ENCODE measurements at places on chromosomes 6 and 20. TPM values are rescaled to one million over a fixed set of nuclear protein-coding genes. Genes with fewer than 3 reads are reported as not detected.

DNA sequence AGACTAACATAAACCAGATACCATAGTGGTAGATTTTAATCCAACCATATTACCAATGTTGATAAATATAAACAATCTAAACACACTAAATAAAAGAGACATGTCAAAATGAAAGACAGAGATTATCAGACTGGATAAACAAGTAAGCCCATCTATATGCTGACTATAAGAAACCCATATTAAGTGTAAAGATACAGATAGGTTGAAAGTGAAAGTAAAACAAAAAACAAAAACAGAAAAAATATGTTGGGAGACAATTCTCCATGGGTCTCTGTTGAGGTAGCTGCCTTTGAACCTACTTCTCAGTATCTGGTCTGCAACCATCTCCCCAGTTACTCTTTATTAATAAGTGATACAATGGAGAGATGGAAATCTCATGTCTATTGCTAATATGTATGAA, 21.2 kb downstream of the REV3L start:
- no peak overlapping the region for H3K4me3 ChIP-seq
- H3K27me3 ChIP-seq = no peaks in the 10 kb centered on the region
- no peak for DNase-seq
- H3K36me3 ChIP-seq = peaks cover 9% of the 10 kb centered on the region

- no peak overlapping the region for H3K4me3 ChIP-seq
- H3K36me3 ChIP-seq = no peaks in the 10 kb centered on the region
- H3K27me3 ChIP-seq = no peaks in the 10 kb centered on the region
- peaks cover 3% of the 10 kb centered on the region for H3K4me1 ChIP-seq
Measured at GRCh38 chr20:62742979-62743776, 34.5 kb downstream of the NTSR1 start.

DNA sequence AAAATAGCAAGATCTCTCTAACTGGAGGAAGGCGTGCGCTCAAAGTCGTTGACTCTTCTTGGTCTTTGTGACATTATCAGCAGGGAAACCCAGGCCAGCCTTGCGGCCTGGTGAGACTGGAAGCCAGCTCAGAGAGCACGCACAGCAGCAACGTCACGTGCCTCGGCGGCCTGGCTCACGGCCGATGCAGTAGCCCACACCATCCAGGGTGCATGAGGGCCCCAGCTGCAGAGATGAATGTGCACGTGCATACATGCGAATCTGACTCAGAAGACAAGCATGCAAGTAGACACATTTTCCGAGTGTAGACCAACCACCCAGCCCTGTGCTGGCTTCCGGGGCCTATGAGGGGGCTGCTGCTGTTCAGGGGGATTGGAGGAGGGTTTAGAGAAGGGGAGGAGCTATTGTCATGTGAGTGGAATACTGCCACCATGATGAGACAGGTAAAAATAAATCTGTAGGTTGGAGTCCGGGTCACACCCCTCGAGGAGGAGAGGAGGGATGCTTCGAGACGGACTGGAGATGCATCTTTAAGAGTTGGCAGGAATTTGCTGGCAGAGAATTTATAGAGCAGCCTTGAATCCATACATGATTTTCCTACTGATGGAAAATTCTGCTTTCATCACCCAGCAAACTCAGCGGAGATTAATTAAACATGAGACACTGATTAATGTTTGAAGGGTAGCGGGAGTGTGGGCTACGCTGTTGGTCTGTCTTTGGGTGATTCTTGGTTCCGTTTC, 388.2 kb downstream of the CDH4 start:
- no peak for DNase-seq
- H3K4me1 ChIP-seq = no peaks in the 10 kb centered on the region
- no peaks in the 10 kb centered on the region for H3K36me3 ChIP-seq
- peaks cover 6% of the 10 kb centered on the region for H3K27me3 ChIP-seq
- no peak overlapping the region for H3K27ac ChIP-seq

- no peak overlapping the region for H3K4me3 ChIP-seq
- peaks cover 2% of the 10 kb centered on the region for H3K36me3 ChIP-seq
- H3K27ac ChIP-seq = no peak overlapping the region
- DNase-seq = no peak
- H3K4me1 ChIP-seq = no peaks in the 10 kb centered on the region
Measured at GRCh38 chr6:143485967-143486366, 25.6 kb downstream of the FUCA2 start.

- peak; percentile 46 for DNase-seq
- no peak overlapping the region for H3K27ac ChIP-seq
- H3K4me1 ChIP-seq = no peaks in the 10 kb centered on the region
Measured at GRCh38 chr20:8389381-8390036, 257.4 kb downstream of the PLCB1 start.

DNA sequence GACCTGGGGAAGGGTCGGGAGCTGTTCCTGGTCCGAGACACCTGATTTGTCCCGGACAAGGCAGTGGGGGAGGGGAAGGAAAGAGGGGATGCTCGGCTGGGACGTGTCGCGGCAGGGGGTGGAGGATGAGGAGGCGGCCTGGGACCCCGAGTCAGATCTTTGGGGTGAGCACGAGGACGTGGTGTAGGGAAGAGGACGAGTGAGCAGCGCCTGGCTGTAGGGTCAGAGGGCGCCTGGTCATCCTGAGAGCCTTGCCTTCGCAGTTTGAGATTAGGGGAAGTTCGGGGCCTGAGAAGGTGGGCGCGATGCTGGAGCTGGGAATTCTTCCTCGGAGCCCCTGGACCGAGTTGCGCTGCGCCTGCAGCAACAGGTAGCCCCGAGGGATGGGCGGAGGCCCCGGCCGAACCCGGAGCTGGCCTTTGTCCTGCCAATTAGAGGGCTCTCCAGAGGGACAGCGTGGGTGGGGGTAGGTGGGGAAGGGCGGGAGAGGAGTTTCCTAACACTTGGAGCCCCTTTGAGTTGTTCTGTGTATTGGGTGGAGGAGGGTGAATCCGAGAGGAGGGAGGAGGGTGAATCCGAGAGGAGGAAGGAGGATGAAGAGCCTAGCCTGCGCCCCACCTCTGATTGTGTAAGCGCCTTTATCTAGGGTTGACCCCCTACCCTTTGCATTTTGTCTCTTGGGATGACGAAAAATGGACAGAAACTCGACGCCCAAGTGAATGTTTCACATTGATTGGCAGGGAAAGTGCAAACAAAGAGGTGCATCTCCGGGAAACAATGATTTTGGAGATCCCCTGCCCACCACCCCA, 72.0 kb downstream of the SOX4 start:
- H3K27me3 ChIP-seq = peaks cover 5% of the 10 kb centered on the region
- H3K4me1 ChIP-seq = no peaks in the 10 kb centered on the region
- H3K27ac ChIP-seq = no peak overlapping the region
- peak overlapping the region; percentile 63 for H3K4me3 ChIP-seq
- no peak for DNase-seq

Gene SCGN
- polyA plus RNA-seq = 29.3 TPM

GRCh38 chr6:129785756-129786135, 75.4 kb downstream of the TMEM244 start:
- H3K36me3 ChIP-seq = no peaks in the 10 kb centered on the region
- no peak overlapping the region for H3K4me3 ChIP-seq
- no peaks in the 10 kb centered on the region for H3K27me3 ChIP-seq

DNA sequence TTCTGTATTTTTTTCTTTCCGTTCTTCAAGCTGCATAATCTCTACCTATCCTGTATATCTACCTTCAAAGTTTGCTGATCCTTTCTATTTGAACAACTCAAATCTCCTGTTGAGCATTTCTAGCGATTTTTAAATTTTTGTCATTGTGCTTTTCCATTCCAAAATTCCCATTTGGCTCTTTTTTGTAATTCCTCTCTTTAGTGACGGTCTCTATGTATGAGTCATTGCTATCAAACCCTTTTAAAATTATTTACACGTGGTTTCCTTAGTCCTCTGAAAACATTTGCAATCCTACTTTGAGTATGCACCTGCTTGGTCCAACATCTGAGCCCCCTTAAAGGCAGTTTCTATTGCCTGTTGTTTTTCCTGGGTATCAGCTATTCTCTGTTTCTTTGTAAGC, 100.5 kb upstream of the FOXC1 start:
- peaks cover 3% of the 10 kb centered on the region for H3K27me3 ChIP-seq
- no peaks in the 10 kb centered on the region for H3K4me1 ChIP-seq
- no peak overlapping the region for H3K27ac ChIP-seq
- no peak overlapping the region for H3K4me3 ChIP-seq
- H3K36me3 ChIP-seq = no peaks in the 10 kb centered on the region

DNA sequence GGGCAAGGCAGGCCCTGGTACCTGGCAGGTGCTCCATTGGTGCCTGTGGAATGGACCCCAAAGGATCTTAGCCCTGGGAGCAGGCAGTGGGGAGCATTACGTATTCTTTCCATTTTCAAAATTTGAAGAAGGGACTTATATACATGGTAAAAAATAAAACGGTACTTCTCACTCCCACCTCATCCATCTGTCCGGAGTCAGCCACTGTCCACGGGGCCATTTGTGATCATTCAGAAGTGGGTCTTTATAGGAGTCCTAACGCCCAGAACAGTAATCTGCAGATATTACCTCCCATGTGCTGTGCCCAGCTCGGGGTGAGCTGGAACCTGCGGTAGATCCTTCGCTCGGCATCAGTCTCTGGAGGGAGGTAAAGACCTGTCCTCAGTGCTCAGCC, 110.4 kb downstream of the SYCP2 start:
- no peak overlapping the region for H3K4me3 ChIP-seq
- no peak overlapping the region for H3K27ac ChIP-seq
- peaks cover 4% of the 10 kb centered on the region for H3K4me1 ChIP-seq
- no peaks in the 10 kb centered on the region for H3K27me3 ChIP-seq
- DNase-seq = no peak

Gene PRDM13
- polyA plus RNA-seq = not detected

Gene ZFP57
- polyA plus RNA-seq = 1.4 TPM

GRCh38 chr6:95548188-95548786, 29.0 kb upstream of the MANEA start:
- no peak for DNase-seq
- H3K4me1 ChIP-seq = no peaks in the 10 kb centered on the region
- H3K27ac ChIP-seq = no peak overlapping the region

DNA sequence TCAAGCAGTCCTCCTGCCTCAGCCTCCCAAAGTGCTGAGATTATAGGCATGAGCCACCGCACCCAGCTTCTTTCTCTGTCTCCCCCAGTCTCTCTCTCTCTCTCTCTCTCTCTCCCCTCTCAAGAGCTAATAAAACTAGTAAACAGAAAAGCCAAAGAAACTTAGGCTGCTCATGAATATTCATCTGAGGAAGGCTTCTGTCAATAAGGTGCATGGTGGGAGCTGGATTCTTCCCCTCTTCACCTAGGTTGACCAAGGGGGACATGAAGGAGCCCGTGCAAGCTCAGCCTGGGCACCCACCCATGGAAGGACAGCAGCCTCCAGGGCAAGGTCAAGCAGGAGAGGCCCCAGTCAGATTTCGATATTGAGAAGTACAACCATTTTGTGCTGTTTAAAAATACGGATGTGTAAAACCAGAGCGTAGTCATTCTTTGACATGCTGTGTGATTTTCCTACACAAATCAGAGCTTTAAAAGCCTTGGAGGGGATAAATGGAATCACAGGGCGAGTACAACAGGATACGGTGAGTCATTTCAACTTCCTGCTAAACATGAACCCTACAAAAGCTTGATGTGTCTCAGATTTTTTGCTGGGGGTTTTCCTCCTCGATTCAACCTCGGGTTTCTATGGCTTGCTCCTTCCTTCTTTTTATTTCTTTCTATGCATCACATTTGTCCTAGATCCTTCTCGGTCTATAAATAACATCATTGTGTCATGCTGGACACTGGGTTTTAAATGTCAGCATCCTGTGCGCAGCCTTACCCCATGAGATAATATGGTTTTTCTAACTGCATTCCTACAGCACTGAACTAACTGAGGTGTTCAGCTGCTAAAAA, 368.9 kb upstream of the JARID2 start:
- H3K4me3 ChIP-seq = no peak overlapping the region
- peak overlapping the region; percentile 85 for H3K27ac ChIP-seq
- DNase-seq = no peak
- no peaks in the 10 kb centered on the region for H3K27me3 ChIP-seq

Gene ACSS2
- 146 TPM for polyA plus RNA-seq

Gene OR2B6
- not detected for polyA plus RNA-seq

DNA sequence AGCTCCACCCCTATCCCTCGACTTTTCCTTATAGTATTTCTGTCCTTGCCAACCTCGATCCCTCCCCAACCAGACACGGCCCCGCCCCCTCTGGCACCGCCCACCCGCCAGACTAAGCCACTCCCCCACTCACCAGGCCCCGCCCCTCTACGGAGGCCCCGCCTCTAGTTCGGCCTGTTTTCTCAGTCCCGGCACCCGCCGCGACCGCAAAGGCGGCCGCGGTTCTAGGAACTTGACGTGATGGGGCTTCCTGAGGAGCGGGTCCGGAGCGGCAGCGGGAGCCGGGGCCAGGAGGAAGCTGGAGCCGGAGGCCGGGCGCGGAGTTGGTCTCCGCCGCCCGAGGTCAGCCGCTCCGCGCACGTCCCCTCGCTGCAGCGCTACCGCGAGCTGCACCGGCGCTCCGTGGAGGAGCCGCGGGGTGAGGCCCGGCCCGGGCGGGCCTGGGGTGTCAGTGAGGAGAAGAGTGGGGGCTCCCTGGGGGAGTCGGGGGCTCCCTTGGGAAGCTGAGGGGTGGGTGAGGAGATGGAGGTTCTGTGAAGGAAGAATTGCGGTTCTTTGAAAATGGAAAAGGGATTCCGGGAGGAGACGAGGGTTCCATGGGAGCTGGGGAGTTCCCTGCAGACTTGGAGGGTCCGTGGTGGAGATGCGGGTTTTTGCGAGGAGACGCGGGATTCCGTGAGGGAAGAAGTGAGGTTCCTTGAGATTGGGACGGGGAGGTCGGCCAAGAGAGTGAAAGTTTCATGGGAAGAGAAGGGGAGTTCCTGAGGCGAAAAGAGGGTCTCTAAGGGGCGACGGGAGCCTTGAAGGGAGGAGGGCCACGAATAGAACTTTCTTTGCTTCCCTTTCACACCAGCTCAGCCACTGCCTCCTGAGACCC, at the start of gene ACSS2:
ACSS2 (plus strand) TSS at position 207 of the 877 bp plus-strand sequence; CDS start at position 241, 34 bp downstream.
- peak within 1 kb of the TSS; percentile 65 for H3K27ac ChIP-seq
- DNase-seq = no peak
- H3K27me3 ChIP-seq = peaks cover 17% of the 10 kb centered on the region
- peaks cover 41% of the 10 kb centered on the region for H3K4me1 ChIP-seq
- peak within 1 kb of the TSS; percentile 86 for H3K4me3 ChIP-seq
- no peaks in the 10 kb centered on the region for H3K36me3 ChIP-seq

DNA sequence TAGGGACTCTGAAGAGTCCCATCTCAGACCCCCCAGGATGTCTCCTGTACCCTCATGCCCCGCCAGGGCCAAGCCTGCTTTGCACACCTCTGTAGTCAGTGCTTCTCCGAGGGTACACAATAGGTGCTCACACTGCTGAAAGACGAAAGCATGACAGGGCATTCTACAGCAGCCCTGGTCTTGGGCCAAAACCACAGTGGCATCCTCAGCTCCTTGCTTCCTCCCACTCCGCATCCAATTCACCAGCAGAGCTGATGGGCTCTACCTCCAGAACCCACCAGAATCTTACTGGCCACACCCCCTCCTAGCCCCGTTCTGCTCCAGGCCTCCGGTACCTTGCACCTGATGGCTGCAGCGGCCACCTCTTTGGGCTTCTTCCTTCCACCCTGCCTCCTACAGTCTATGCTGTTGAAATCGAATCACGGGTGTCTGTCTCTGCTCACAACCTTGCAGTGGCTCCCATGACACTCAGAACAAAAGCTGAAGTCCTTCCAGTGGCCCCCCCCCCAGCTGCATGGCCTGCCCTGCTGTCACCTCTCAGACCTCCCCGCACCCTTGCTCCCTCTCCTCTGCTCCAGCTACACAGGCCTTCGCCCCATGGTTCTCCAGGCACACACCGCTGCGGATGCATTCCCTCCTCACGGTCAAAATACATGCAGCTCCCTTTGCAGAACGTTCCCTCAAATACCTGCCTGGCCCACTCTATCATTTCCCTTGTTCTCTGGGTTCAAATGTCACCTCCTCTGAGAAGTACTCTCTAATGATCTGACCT, 1.2 kb downstream of the ANGPT4 start:
- H3K4me3 ChIP-seq = no peak overlapping the region
- H3K27me3 ChIP-seq = no peaks in the 10 kb centered on the region
- no peaks in the 10 kb centered on the region for H3K36me3 ChIP-seq
- H3K27ac ChIP-seq = no peak overlapping the region
- DNase-seq = no peak
- no peaks in the 10 kb centered on the region for H3K4me1 ChIP-seq

Gene VSX1
- not detected for polyA plus RNA-seq

Data from small intestine (tissue), 16 donors.